ENCODE measurements at places on chromosomes 7 and 10.

DNA sequence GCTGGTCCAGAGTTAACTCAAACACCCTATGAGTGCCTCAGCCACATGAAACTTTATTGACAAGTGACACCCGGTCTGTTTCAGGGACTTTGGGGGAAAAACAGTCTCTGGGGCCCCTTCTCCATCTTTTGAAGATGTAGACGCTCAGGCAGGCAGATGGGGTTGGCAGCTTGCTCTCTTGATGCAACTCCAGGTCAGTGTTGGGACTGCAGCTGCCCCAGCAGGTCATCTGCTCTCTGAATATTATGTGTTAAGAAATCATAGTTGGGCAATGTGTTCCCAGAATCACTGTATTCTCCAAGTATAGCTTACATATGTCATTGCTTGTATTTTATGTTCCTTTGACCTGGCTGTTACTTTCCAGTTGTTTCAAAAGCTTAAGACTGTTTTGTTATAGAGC lies 544.9 kb upstream of the MGMT start:
- DNase-seq, result no peak

- DNase-seq, result no peak
Observed at GRCh38 chr10:43075612-43076003, 1.3 kb upstream of the RET start.

DNA sequence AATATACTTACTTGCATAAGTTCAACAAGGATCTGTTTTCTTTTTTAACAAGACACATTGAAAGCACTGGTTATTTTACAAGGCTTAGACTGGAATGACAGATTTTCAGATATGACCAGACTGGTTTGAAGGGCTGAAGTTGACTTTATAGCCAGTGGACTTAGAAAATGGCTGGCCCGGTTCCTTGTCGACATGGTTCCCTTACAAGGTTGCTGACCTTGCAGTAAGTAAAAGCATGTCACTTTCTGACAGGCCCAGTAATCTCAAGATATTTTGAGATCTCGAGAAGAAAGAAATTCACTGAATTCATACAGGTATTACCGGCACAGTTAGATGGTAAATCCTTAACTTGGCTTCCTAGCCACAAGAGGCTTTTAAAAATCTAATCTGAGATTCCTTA lies 136.5 kb downstream of the COBL start:
- DNase-seq, result no peak

- DNase-seq, result no peak
Observed at GRCh38 chr10:120927352-120927751, 76.2 kb downstream of the WDR11 start.

GRCh38 chr10:21172930-21173801 lies 276.1 kb upstream of the NEBL start:
- DNase-seq, result no peak

DNA sequence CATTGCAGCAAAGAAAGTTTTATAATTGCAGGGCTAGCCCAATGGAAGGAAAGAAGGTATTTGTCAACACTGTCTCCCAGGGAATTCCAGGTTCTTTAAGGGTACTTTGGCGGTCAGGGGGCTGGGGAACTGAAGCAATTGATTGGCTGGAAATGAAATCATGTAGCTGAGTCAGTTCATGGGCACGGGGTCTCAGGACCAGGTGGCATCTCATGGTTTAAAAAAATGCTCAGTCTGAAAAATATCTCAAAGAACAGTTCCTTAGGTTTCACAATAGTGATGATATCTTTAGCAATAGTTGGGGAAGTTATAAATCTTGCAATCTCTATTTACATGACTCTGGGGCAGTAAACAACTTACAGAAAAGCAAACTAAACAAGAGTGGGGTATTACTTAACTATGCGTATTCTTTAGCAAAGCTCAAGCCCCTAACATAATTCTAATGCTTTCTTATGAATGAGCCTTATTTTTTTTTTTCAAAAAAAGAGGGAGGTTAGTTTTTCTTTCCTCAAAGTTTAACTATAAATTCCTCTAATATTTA lies 376.9 kb upstream of the NRG3 start:
- DNase-seq, result no peak

DNA sequence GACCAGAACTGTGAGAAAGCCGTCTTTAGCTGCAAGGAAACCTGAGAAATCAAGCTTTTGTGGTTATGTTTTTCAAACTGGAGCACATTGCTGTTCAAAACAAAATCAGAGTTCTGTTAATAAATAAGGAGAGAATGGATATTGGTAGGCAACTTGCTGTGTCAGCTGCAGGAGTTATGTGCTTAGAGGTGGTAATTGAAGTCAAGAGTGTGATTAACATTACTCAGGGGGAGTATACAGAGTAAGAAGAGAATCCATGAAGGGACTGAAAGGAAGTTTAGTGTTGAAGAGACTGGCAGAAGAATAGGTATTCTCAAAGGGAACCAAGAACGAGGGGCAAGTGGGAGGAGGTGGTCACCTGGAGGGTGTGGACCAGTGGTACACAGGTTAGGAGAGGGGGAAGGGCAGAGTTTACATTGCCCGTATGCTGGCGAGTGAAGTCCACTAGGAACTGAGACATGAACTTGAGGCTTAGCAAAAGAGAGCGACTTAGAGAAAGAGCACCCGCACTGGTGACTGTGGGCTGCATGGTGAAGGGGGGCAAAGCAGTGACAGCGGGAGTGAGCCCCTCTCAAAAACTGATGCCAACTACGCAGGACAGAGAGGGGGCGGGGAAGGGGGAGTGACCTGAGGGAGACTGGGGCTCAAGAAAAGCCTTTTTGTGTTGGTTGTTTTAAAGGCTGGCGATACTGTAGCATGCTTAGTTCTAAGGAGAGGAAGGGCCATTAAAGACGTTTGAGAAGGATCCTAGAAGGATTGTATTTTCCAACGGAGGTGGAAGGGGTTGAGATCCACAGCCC lies 80.0 kb downstream of the SDK1 start:
- DNase-seq, result no peak

GRCh38 chr7:24656608-24657007 lies 83.4 kb downstream of the PALS2 start:
- DNase-seq, result no peak

DNA sequence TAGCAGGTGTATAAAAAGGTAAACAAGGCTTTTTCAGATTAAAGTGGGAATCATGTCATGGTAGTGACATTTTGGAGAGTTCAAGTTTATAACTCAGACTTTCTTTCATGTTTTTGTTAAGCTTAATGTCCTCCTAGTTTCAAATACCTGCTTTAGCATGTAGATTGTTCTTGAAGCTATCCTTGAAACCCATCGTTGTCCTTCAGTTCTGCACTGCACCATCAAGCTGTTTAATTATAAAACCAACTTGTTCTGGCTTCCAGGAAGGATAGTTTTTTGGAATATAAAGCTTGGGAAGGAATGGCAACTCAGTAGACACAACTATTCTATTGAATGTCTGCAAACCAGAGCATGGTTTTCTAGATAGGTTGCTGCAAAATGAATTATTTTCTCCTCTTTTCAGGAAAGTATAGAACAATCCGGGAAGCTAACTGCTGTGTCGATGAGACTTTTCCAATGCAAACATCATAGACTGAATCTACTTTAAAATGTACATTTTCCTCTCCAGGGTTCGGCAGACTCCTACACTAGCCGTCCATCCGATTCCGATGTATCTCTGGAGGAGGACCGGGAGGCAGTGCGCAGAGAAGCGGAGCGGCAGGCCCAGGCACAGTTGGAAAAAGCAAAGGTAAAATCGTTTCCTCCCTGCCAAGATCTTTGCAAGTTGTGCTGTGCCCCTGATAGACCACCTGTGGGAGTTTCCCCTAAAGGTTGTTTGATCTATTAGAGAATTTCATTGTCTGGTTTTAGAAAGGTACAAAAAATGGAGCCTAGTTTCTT lies 249.8 kb downstream of the NSUN6 start:
- DNase-seq, result no peak

DNA sequence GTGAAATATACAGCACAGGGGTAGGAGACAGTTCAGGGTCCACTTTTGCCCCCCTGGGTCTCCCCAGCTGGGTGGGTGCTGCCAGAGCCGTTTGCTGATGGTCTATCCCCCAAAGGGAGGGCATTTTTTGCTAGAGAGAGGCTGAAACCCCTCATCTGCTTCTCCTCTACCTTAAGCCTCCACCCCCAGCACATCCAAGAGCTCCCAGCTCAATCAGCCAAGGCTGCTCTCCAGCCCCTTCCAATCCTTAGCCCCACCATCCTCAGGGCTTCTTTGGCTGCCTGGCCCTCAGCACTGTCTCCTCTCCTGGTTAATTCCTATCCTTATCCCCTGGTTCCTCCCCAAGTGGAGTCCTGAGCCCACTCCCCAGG lies 153.1 kb downstream of the AOAH start:
- no peak for DNase-seq

DNA sequence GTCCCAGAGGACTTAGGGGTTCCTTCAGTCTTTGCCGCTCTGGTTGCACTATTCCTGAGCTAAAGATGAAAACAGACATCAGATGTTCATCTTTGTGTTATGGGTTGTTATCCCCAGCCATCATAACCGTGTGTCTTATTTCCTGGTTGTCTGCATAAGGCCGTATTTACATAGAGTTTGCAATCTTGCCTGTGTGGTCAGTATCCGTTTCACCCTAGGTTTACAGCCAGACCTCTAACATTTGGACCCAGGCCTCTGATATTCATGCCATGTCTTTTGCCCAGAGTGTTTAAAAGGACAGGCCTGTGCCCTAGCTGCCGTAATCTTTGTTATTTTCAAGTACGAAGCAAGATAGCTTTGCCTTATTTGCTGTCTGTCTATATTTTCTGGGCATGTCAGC lies 26.6 kb downstream of the LRRC4 start:
- no peak for DNase-seq

DNA sequence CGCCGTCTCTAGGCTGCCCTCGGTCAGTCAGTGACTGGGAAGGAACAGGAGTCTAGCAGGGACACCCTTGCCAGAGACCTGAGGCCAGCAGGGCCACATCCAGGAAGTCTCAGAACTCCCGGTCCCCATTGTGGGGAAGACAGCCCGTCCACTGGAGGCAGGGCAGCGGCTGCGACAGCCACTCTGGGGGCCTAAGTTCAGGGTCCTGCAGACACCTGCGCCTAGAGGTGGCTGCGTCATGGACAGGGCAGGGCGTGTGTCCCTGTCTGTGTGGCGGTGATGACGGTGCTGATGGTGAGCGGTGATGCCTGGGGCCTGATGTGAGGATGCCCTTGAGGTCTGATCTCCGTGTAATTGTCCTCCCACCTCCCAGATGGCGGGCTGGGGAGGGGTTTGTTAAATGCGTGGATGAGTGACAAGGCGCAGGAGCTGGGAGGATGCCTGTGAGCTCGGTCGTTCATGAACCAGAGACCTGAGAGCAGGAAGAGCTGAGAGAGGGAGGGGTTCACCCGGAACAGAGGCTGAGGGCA lies 537.9 kb upstream of the FOXK1 start:
- DNase-seq, result no peak

DNA sequence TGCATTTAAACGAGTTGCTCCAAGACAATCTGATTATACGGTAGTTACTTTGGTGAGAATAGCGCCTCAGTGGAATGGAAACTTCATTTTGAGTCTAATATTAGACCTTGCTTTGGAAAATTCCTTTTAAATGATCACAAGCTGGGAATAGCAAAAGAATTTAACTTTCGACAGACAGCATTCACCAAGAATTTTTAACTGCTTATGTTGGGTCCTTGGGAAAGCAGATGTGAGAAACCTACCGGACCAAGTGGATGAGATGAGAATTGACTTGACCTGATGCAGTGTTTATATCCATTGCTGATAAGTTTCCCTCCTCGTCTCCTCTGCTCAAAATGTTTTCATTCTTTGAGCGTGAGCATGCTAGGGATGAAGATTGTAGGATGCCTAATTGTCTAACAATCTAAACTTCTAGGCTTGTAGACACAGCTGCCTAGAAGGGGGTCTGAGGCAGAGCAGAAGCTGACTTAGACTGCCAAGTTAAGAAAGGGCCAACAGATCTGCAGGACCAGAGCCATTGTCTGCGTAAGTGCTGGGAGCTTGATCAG lies 126.9 kb downstream of the CNNM2 start:
- no peak for DNase-seq

DNA sequence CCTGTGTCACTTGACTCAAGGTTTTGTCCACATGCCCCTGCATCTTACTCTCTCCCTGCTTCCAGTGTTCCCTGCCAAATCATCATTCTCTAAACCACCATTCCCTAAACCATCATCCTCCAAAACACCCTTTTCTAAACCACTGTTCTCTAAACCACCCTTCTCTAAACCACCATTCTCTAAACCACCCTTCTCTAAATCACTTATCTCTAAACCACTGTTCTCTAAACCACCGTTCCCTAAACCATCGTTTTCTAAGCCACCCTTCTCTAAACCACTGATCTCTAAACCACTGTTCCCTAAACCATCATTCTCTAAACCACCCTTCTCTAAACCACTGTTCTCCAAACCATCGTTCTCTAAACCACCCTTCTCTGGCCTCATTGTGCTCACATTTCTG lies 142.1 kb downstream of the CXCL12 start:
- no peak for DNase-seq

GRCh38 chr10:32882076-32882475 lies 76.0 kb downstream of the ITGB1 start:
- no peak for DNase-seq

DNA sequence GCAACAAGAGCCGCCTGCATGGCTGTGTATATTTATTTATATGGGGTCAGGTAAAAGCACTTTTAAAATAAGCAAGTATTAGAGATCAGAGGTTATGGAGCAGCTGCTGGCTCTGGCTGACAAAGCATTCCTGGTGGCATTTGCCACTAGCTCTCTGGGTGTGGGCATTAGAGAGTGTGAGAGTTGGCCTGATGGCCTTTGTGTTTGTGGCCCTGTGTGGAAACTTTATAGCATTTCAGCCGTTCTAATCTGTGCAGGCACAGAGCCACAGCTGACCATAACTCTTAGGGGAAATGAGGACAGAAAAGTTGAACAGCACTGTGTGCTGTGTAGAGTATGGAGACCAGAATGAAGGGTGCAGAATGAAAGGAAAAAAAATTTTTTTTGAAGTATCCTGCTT lies 118.9 kb downstream of the AUTS2 start:
- DNase-seq, result no peak

- DNase-seq, result no peak
Observed at GRCh38 chr7:5598769-5599371, 175.2 kb upstream of the TNRC18 start.

DNA sequence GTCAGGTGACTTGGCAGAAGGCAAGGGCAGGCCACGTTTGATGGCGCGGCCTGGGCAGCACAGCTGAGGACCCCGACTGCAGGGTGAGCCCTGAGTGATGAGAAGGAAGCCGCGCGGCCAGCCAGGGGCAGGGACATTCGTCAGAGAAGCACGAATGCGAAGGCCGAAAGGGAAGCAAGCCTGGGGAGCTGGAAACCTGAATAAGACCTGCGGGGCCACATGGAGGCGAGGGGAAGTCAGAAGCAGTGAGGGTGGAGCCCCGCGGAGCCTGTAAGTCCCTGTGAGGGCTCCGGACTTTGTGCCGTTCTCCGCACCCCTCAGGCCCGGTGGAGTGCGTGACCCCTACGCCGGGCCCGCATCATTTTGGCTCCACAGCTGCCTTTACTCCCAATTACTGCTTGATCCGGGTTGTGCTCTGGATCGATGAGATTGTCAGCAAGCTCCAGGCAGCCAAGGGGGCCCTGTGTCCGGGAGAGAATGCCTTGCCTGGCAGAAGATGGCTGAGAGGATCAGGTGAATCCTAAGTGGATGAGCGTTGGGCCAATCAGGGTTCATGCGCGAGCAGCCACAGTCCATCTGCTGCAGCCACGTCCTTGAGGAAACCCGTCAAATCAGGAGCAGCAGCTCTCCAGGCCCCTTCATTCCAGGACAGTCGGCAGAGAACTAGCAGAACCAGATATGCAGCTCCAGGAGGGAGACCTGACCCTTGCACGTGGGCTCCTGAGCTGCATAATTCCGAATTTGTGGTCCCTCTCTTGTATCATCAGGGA lies 293.3 kb upstream of the SHH start:
- no peak for DNase-seq
